Dermis lymphatic vessel endothelial cell (primary cell): ENCODE measurements at places on chromosomes 12 and 14. TPM values are rescaled to one million over a fixed set of nuclear protein-coding genes. Genes with fewer than 3 reads are reported as not detected.

Gene TUNAR
- not detected in 2 replicates for total RNA-seq

Gene SELPLG
- total RNA-seq = 0.11 and 0.26 TPM in 2 replicates

Gene KLRK1
- total RNA-seq = not detected in 2 replicates

Gene OVCH1
- total RNA-seq = not detected in 2 replicates

Gene CBLN3
- total RNA-seq = 0.26 and 0.33 TPM in 2 replicates

Gene NANOG
- not detected in 2 replicates for total RNA-seq

Gene PAX9
- under 0.01 TPM in 2 replicates for total RNA-seq

Gene GYS2
- not detected in 2 replicates for total RNA-seq

Gene PPM1A
- total RNA-seq = 17.5 and 18.1 TPM in 2 replicates

Gene TAS2R7
- total RNA-seq = 0.09 TPM in 1 of 2 replicates, not detected in the other

Gene GPR132
- not detected in 2 replicates for total RNA-seq

Gene YEATS4
- total RNA-seq = 9.5 and 17.8 TPM in 2 replicates

Gene SERPINA5
- 0.17 TPM in 1 of 2 replicates, not detected in the other for total RNA-seq

Gene ADSS1
- 0.86 and 2.6 TPM in 2 replicates for total RNA-seq

Gene STXBP6
- total RNA-seq = 17.8 and 71.6 TPM in 2 replicates
